ENCODE measurements at places on chromosomes 13 and 19.

- peak; percentile 69 for DNase-seq
These were observed 5.8 kb downstream of the FTL start for GRCh38 chr19:48970923-48971395.

DNA sequence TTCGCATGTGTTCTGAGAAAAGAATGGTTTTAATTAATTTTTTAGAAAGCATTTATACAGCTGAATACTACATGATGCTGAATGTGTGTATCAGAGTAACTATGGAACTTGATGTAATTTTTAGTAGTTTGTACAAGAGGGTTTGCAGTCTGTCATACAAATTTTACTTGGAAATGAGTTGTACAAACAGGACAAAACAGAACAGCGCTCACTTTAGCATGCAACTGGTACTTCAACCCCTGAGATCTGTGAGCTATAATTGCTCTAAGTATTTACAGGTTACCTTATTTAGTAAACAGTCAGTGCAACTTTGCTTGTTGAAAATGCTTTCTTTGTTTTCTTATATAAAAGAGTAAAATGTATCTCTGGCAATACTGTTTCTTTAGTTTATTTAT is 706 bp downstream of the TNFRSF19 start:
- DNase-seq: peak; percentile 26

DNA sequence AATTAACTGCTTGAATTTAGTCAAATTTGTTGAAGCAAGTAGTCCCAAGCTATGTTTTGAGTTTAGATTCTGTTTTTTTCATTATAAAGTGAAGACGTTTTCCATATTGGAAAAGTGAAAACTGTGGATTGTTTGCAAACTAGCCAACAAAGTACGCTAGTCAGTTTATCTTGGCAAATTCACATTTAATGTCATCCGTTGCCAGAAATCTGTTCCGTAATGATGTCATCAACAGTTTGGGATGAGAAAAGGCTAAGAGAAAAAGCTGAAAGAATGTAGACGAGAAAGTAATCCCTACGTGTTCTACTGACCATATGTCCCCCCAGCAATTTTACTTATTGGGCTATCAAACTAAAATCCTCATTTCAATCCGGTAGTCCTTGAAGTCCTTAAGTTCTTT is 419.6 kb downstream of the GPC6 start:
- DNase-seq: no peak

- DNase-seq: no peak
These were observed 152.1 kb downstream of the UQCRFS1 start for GRCh38 chr19:29060813-29061364.

DNA sequence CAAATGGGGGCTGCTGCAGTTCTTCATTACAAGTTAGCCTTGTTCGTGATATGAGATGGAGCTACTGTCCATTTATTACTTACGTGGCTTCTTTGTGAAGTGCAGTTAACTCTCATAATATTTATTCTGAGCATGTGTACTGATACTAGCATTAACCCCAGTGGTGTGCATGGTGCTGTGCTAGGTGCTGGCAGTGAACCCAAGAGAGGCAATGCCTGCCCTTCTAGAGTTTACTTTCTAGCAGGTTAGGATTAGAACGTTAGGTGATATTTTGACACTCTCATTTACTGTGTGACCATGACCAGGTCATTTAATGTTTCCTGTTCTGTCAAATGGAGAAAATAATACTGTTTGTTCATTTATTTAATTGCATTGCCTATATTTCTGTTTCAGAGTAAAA is 16.9 kb downstream of the PIBF1 start:
- DNase-seq: no peak

- DNase-seq: peak; percentile 18
These were observed 3.9 kb upstream of the PLPP2 start for GRCh38 chr19:294946-295686.

DNA sequence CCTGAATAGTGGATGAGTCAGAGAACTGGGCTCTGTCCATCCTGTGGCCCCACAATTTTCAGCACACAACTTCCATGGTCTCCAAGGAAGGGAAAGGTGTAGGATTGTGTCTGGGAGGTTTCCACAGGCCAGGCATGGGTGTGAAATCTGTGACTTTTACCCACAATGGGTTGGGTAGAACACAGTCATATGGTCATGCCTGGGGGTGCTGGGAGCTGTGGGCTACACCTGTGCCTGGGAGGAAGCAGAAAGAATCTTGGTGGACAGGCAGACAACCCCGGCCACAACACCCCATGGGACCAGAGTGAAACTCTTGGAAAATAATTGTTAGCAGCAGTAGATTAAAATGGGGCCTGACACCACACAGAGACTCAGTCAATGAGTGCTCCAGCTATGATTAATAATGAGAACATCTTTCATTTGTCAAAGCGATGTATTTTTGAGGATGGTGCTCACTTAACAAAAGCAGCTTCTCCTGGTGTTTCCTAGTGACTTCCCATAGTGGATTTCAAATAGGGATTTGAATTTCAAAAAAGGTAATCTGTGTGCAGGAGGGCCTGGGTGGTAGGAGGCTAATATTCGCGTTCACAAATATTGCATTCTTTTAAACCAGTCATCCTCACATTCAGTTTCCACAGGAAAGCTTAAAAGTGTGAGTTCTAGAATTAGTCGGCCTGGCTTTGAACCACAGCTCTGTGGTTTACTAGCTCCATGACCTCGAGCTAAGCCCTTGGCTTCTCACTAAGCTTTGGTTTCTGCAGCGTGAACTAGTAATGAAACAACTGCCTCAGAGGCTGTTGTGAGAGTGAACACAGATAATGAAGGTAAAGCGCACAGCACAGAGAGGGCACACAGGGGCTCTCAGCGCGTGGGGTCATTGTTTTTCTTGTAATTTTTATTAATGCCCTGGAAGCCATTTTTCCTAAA is 89.3 kb upstream of the UQCRFS1 start:
- no peak for DNase-seq

- DNase-seq: peak; percentile 46
These were observed 5.5 kb upstream of the PTBP1 start for GRCh38 chr19:791567-792305.

- DNase-seq: peak; percentile 47
These were observed 16.8 kb downstream of the SPART start for GRCh38 chr13:36329361-36329760.

- DNase-seq: no peak
These were observed 31.6 kb downstream of the SIGLEC7 start for GRCh38 chr19:51173681-51174080.

GRCh38 chr19:38224014-38224862 is at the start of gene DPF1:
TSS of gene DPF1 (minus strand) at chr19:38224222. CDS start at chr19:38224142, 80 bp downstream.
- peak; percentile 59 for DNase-seq

GRCh38 chr13:41004875-41005693 is 14.0 kb downstream of the ELF1 start:
- DNase-seq: no peak

- DNase-seq: peak; percentile 67
These were observed 121.3 kb downstream of the COL4A1 start for GRCh38 chr13:110185696-110186095.

DNA sequence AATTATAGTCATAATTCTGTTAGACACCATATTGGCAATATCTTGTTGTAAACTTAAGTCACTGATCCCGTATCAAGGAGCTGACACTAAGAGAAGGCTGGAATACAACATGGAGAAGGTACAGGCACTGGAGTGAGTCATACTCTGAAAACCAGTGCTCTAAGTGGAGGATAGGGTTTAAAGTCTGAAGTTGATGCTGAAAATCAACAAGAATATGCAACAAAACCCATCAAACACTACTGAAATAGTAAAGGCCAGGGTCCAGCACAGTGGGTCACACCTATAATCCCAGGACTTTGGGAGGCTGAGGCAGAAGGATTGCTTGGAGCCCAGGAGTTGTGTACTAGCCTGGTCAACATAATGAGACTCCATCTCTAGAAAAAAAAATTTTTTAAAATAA is 73.2 kb upstream of the KLF5 start:
- peak; percentile 12 for DNase-seq

DNA sequence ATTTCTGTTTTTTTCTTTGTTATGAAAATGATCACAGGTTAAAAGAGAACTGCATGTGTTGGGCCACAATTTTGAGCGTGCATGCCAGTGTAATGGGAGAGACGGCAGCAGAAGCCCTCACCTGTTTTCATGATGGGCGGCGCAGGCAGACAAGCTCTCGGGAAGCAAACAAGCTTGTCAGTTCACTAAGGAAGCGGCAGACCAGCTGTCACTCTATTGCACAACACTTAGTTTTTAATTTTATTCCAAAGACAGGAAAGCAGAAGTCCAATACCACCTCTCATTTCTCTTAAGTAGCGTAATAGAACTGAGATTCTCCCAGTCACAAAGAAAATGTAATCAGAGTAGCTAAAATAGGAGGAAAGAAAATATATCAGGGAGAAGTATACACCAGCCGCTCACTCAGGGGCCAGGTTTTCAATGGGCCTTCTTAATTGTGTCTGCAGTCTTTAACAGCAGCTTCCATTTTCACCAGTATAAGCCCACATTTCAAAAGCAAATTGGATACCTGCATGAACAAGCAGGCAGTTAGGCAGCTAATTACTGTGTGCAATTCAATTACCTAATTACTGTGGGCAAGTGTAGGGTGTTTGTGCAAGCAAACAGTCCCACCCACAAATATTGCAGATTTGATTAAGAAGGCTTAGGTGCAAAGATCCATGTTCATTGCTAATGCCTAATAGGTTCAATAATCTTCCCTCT is 711.4 kb downstream of the DIAPH3 start:
- DNase-seq: no peak

- no peak for DNase-seq
These were observed 38.0 kb upstream of the TPM4 start for GRCh38 chr19:16038196-16038695.

GRCh38 chr13:79937311-79937710 is 403.6 kb downstream of the SPRY2 start:
- no peak for DNase-seq

DNA sequence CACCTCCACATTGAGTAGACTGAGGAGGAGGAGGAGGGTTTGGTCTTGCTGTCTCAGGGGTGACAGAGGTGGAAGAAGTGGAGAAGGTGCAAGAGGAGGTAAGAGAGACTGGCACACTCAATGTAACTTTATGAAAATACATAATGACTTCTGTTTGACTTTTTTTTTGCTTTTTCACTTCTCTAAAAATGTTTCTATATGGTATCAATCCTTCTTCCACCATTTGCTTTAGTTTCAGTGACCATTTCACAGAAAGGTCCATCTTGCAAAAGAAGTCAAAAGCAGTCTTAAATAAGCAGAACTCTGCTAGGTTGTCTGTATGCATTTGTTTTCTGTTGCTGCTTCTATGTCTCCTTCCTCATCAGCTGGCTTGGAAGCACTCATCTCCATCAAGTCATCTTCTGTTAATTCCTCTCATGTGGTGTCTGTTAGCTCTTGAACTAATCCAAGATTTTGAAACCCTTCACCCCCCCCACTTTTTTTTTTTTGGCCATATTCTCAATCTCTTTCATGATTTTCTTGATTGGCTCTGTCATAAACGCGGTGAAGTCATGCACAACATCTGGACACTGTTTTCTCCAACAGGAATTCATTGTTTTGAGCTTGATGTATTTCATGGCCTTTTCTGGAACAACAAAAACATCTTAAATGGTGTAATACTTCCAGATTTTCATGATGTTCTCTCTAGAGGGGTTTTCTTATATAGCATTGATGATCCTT is 80.8 kb downstream of the KL start:
- no peak for DNase-seq

DNA sequence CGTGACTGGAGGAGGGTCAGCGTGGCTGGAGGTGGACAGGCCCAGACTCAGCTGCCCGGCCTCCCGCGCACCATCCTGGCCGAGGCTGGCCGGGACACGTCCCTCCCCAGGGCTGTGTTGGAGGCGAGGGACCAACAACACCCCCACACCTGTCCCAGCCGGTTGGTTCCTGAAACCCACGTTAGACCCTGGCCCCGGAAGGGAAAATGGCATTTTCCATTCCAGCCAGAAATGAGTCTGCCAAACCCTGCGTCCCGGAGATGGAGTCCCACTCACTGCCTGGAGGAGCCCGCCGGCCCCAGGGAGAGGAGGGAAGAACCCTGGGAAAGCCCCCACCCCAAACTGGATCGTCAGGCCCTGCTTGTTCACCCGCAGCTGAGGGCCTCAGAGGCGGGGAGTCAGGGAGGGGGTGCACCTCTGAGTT is 4.8 kb upstream of the WDR18 start:
- DNase-seq: no peak

- DNase-seq: peak; percentile 77
These were observed 4.9 kb upstream of the SMIM17 start for GRCh38 chr19:56637976-56638555.

DNA sequence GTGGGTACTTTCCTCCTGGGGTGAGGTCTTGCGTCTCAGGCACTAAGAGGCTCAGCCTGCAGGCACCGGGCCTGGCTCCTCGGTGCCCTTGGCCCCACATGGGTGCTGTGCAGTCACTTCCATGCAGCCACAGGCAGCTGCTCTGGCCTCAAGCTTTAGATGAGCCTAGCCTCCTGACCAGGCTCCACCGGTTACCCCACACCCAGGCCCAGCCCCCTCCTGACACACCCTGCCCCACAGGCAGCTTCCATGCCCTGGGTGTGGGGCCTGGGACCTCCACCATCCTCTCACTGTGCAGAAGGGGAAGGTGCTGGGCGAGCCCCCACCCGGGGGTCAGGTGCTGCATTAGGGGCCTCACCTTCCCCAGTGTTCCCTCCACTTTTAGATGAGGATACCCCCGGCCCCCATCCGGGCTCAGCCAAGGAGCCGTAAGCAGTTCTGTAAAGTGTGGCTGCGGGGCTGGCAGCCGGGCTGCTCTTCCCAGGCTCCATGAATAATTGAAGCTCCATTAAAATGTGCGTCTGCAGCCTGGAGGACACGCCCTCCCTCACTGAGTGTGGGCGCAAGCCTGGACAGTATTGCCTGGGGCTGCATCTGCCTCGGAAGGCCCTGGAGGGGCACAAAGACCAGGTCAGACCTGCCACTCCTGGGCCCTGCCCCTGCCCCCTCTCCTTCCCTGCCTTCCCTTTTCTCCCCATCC is 72.5 kb upstream of the KCTD15 start:
- DNase-seq: no peak

DNA sequence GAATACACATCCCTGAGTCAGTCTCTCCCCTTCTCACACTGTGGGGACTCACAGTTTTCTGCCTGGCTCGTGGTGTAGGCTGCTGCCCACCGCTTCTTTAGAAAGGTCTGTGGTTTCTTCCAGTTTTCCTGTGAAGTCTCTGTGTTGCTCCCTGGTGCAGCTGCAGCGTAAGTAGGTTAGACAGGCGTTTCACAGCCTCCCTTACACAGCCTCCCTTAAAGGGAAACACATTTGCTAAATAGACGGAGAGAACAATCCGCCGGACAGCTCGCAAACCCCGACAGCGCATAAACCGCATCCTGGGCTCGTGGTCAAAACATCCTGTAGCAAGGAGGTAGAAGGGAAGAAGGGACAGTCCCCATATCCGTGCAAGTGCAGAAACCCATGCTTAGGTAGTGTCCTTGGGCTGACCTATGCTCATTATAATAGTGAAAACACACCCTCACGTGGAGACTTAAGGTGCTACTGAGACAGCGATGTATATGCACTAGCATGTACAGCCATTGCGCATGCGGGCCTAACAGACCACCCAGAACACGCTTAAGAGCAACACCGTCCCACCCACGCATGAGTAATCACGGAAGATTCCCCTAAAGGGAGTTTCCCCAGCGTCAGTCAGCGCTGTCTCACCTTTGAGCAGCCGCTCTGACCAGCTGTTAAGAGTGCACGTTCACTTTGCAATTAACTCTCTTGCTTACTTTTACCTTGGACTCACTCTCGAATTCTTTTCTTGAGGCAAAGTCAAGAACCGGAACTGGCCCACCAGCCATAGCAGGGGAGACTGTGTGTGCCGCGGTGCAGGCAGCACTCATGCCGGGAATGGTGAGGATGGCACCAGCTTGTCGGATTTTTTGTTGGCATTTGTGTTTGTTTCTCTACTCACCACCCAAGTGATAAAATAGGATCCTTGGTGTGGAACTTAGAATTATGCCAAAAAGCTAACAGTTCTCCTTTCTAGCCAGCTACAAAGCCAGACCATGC is 16.6 kb downstream of the SIGLEC8 start:
- no peak for DNase-seq

Data from amniotic epithelial cell (primary cell).